ENCODE measurements at places on chromosomes 6 and 20.
A peak's percentile ranks its signal among the peaks of the same experiment; 100 is the strongest.

GRCh38 chr20:3658716-3659491 is 4.3 kb downstream of the GFRA4 start:
- no peaks in the 10 kb centered on the region for H3K36me3 ChIP-seq
- ATAC-seq, result no peak
- peaks cover 62% of the 10 kb centered on the region for H3K27me3 ChIP-seq
- no peak overlapping the region for H3K4me3 ChIP-seq
- H3K27ac ChIP-seq, result no peak overlapping the region

GRCh38 chr20:407953-408842 is at the start of gene RBCK1:
RBCK1 (plus strand) TSS chr20:408299; CDS start chr20:408758, 459 bp downstream.
- H3K4me1 ChIP-seq, result peaks cover 13% of the 10 kb centered on the region
- peak within 1 kb of the TSS; percentile 98 for H3K27ac ChIP-seq
- peak; percentile 93 for ATAC-seq
- no peaks in the 10 kb centered on the region for H3K27me3 ChIP-seq

DNA sequence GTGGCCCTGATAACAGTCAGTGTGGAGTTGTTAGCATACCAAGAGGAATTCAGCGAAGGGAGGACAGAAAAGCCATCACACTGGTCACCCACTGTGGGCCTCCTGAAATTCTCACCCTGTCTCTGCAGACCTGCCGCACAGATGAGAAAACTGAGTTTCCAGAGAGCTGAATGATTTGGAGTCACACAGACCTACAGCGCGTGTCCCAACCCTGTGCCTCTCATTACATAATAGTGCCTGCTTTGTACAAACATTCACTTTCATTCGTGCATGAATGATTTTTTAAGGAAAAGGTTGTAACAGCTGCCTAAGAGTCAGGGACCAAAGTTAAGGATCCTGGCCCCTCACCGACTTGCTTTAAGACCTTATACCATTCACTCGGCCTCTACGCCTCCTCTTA is 62.7 kb downstream of the THBS2 start:
- ATAC-seq, result peak; percentile 29
- no peaks in the 10 kb centered on the region for H3K27me3 ChIP-seq
- H3K36me3 ChIP-seq, result no peaks in the 10 kb centered on the region
- H3K27ac ChIP-seq, result peak overlapping the region; percentile 56

DNA sequence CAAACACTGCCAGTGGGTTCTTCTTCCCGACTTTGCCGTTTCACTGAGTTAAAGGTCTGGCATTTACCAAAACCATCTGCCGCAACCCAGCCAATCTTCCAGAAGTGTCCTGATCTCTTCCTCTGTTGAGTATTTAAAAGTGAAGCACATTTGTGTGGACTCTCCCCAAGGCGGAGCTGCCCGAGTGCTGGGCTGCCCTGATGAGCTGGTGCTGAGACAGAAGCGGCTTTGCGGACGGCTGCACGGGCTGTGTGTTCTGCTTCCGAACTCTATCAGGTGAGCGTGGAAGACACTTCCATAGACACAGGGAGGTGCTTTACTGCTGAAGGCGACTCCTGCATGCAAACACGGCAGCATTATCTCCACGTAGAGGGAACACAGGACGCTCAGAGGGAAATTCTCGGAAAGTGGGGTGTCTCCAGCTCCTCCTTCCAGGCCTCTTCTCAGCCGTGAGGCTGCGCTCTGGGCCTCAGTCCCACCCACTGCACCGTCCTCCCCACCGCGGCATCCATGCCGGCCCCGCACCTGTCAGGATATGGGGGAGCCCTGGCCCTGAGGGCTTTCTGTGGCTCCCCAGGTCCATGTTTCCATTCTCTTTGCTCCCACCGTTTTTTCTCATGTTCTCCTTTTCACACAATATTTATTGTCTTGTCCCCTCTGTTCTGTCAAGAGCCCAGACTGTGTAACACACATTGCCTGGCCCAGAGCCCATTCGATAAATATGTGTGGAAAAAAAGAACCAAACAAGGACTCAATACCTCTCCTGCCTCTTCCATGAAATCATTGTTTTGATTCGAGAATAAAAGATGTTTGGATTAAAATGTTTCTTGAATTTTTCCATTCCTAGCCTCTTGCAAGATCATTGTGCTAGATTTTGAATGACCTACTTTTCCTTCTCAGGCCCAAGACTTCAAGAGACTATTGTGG is 205.1 kb downstream of the DLL1 start:
- peak overlapping the region; percentile 59 for H3K27ac ChIP-seq
- no peaks in the 10 kb centered on the region for H3K4me1 ChIP-seq
- peak overlapping the region; percentile 23 for H3K4me3 ChIP-seq
- no peaks in the 10 kb centered on the region for H3K36me3 ChIP-seq
- no peaks in the 10 kb centered on the region for H3K27me3 ChIP-seq

DNA sequence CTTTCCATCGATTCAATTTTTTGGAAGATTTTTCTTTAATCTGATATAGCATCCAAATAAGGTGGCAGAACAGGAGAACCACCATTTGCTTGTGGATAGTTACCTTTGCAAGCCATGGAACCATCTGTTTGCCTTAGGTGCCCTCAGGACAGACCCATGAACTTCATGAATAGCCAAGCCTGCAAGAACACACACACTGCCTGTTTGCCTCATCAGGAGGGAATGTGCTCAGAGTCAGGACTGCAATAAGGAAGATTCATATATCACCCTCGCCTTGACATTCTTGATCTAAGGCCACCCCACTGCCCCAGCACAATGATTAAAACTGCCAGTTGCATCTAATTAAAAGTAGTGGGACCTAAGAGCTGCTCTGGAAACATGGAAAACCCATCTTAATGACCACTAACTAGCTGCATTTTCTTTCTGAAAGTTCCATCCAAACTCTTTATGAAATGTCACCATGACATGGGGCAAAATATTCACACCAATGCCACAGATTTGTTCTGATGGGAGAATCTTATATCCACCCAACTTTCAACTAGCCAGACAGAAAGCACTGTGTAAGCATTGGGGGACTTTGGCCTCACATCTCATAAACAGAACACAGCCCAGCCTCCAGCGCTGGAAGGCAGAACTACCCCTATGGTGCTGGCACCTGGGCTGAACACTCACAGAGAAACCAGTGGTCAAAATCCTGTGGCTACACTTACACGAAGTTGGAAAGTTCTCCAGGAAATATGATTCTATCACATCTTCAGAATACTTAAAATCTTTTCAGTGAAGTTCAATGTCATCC is 48.3 kb downstream of the TBXT start:
- no peaks in the 10 kb centered on the region for H3K36me3 ChIP-seq
- no peaks in the 10 kb centered on the region for H3K4me1 ChIP-seq
- H3K27ac ChIP-seq, result no peak overlapping the region
- H3K27me3 ChIP-seq, result no peaks in the 10 kb centered on the region

DNA sequence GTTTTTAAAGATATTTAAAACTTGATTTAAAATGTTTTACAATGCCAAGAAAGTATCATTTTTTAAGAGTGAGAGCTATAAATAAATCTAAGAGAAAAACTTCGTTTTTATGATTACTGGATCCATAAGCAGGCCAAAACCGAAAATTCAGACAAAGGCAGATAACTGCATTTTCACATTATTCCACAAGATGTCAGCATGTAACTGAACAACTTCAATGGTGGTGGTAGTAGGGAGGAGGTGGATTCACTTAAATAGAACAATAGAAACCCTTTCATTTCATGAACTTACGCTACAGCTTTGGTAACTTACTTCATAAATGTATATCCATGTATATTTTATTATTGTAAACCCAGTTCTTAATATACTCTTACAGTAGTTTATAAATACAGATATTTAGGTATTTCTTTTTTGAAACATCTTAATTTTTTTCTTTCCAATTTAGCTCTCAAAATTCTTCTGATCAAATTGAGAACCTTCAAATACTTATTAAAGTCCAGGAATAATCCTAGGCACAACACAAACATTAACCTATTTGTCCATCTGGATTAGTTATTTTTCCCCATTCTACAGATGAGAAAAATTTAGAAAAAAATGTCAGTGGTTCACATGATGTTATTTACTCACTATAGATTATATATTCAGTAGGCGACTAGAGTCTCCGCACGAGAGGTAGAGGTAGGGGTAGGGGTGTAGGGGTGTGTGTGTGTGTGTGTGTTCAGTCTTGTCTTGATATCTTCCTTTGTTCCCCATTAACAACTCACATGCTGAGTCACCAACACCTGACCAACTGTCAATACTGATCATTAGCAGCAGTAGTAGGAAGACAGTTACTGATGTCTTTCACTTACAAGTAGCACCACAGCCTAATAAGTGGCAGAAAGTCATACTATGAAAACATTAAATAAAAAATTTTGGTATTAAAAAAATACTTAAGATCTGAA is 111.5 kb downstream of the ARHGAP18 start:
- H3K4me3 ChIP-seq, result no peak overlapping the region
- H3K36me3 ChIP-seq, result no peaks in the 10 kb centered on the region
- ATAC-seq, result no peak
- no peak overlapping the region for H3K27ac ChIP-seq
- no peaks in the 10 kb centered on the region for H3K4me1 ChIP-seq

Data from gastroesophageal sphincter (tissue), 4 donors.